Right forelimb (tissue), 1 donor: ENCODE measurements at places on chromosomes 7 and 10.

- DNase-seq = no peak
These were observed 69.0 kb upstream of the WNT16 start for GRCh38 chr7:121259826-121260225.

- DNase-seq = no peak
These were observed 35.2 kb downstream of the LSMEM1 start for GRCh38 chr7:112515989-112516388.

- DNase-seq = peak; percentile 57
These were observed 123.9 kb downstream of the CACNA2D1 start for GRCh38 chr7:82319674-82320118.

GRCh38 chr10:32927750-32928149 is 30.3 kb downstream of the ITGB1 start:
- no peak for DNase-seq

- no peak for DNase-seq
These were observed 30.5 kb downstream of the SHTN1 start for GRCh38 chr10:116974456-116975005.

DNA sequence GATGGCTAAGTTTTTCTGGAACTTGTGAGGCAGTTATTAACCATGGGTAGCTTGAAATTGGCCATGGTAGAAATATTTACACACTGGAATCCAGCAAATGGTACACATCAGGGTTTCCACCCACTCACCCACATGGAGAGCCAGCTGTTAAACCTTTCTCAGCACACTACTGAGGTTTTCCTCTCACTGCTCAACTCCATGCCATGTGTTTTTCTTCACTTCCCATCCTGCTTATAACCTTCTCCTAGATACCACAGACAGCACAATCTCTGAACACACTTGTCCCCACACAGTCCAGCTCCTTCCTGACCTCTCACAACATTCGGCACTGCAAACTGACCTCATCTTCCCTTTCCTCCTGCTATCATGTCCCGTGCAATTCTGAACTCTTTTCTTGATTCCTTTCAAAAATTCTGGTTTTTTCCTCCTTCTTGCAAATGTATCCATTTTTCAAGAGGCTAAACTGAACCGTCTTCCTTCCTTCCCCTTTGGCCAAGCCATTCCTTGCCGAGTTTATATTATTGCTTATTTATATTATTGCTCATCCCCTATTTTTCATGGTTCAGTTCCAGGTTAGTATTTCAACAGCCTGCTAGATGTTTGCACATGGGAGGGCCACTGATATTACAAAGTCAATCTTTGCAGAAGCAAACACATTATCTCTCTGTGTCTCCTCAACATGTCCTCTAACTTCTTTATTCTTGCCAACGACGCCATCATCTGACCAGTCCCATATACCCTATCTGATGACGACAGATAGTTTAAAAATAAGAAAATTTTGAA is 606.4 kb downstream of the SORCS1 start:
- no peak for DNase-seq

GRCh38 chr7:45930967-45931366 is 9.9 kb upstream of the IGFBP3 start:
- DNase-seq = no peak

DNA sequence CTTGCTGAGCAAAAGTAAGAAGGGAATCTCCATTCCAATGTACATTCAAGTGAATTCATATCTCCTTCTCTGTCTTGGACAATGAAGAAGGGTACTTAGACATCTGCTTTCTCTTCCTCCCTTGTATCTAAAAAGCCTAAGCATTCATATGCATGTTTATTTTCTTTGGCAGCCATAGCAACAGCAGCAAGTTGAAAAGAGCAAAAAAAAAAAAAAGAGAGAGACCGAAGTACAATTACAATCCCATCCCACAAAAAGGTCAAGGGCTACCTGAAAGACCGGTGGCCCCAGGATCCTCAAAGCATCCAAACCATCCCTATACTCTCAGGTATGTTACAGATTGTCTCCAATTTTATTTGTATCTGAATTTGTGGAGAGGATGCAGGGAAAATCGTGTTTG is 4.1 kb downstream of the OR2F1 start:
- no peak for DNase-seq

GRCh38 chr7:22625251-22625650 is 101.7 kb upstream of the IL6 start:
- DNase-seq = no peak

DNA sequence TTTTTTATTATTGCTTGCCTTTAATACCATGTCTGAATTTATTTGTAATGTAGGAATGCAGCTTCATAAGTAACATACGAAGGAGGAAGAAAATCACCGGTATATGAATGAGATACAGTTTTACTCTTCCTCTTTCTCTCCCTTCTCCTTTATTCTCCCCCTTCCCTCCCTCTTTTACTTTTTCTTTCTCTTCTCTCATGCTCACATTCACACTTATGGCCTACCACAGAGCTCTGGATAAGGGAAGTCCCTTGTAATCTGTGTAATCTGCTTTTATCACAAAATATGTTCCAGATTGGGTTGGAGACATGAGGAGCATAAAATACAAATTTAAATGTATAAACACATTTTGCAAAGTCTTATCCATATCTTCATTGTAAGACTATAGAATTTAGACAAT is 59.4 kb downstream of the MDFIC start:
- DNase-seq = no peak

DNA sequence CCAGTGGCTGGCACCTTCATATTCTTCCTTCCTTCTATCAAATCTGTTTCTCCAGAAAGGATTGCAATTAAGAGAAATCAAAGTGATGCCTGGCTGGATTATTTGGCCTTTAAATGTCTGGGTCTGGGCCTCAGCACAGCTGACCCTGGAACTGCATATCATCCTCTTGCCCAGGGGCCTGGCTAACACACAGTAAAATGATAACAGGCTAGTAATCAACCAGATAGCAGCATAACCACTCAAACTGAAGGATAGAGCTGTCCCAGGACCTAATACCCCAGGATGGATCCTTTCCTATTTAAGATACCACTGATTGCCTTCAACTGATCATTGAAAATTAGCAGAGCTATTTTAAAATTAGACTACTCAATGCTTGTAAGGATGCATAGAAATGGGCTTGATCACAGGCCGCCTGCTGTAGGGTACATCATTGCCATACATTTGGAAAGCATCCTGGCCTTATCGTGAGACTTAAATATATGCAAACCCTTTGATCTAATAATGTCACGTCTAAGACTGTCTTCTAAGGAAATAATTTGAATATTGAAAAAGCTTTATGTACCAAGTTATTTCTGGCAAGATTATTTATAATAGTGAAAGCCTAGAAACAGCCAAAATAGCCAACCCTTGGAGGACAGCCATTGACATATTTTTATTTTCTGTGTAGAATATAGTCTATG is 144.0 kb upstream of the CHST15 start:
- DNase-seq = no peak

DNA sequence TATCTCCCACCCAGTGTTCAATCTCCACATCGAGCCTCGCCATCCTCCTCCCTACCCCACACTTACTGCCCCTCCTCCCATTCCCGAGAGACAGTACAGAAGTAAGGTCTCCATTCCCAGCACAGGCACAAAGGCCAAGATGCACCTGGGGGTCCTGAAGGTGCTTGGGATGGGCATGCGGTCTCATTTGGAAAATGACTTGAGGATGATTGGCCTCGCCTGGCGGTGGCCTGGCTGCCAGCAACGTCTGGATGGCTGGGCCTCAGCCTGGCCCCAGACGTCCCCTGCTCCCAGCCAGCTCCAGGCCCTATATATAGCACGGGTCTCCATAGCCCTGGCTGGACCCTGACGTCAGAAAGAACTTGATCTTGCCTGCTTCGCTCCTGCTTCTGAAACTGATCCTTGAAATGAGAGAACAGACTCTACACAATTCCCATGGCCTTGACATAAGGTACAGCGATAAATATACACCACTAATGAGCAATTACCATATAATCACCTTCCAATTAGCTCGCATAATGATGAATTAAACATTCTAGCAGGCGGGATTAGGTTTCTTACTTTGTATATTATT is 11.8 kb downstream of the EMX2 start:
- DNase-seq = no peak

DNA sequence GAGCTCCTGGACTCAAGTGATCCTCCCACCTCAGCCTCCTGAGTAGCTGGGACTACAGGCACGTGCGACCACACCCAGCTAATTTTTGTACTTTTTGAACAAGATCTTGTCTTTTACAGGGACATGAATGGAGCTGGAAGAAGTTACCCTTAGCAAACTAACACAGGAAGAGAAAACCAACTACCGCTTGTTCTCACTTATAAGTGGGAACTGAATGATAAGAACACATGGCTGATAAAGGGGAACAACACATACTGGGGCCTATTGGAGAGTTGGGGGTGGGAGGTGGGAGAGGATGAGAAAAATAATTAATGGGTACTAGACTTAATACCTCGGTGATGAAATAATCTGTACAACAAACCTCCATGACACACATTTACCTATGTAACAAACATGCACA is 70.9 kb upstream of the INHBA start:
- DNase-seq = no peak

- DNase-seq = no peak
These were observed 61.2 kb downstream of the C10orf105 start for GRCh38 chr10:71658467-71658745.

DNA sequence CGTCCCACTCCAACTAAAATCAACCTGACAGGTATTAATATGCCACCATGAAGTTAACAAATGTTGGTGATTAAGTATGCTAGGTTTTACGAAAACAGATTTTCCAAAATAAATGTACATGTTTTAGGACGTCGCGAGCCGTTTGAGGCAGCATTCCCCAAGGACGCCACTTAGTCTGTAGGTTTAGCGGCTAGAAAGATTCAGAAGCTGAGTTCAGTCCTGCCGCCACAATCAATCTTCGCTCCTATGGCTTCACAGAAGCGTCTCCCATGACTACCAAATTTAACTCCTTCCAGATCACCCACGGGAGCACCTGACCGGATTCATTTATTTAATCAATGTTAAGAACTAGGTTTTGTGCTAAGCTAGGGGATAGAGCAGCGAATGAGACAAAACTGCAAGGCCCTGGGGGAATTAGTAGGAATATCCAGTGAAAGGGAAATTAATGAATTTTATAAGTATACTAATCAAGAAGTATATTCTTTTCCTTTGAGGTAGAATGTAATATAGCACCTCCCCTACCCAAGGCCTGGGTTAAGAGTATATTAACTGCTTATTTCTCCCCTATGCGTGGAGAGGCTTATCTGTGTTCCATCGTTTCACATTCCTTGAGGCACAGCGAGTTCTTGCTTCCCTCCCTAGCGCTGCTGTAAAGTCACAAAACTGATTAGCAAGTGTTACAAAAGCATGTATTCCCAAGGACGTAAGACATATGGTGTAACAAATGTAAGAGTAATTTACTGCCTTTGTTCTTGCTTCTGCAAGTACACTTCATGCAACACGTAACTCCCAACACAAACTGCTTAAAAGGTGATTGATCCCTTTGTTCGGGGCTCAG is 994 bp upstream of the CYP51A1 start:
- DNase-seq = no peak

- DNase-seq = no peak
These were observed 3.9 kb downstream of the DIP2C start for GRCh38 chr10:685613-686012.

DNA sequence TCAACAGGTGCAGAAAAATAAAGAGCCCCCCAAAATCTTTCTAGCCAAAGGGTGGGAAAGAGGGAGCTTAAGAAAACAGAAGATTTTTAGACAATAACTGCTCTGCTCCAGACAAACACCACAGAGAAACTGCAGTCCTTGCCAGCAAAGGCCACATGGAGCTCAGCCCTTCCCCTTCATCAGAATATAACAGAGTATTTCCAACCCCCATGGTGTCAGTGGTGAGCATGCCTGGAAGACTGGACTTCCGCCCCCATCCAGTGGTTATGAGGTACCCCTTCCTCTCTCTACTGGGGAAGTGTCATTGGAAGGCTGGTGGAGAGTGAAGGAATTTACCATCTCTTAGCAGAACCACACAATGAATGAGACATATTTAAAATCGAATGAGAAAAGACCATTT is 1007.3 kb upstream of the CELF2 start:
- no peak for DNase-seq

- DNase-seq = no peak
These were observed 179.3 kb downstream of the ARHGAP12 start for GRCh38 chr10:31749301-31749700.

DNA sequence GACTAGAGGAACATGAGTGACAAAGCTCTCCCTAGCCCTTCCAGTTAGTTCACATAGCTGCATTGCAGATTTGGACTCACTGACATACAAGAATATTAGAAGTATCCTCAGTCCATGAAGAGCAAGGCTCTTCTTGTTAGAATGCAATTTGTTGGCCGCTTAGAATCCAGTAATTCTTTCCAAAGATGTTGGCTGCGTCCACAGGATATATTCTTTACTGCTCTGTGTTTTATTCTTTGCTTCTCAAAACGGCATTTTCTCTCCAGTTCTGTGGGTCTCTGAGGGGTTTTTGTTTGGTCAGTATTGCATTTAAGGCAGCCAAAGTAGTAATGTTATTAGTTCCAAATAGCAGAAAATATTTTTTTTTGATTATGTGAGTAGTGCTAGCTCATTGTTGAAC is 588.6 kb downstream of the DNAJB9 start:
- DNase-seq = no peak

DNA sequence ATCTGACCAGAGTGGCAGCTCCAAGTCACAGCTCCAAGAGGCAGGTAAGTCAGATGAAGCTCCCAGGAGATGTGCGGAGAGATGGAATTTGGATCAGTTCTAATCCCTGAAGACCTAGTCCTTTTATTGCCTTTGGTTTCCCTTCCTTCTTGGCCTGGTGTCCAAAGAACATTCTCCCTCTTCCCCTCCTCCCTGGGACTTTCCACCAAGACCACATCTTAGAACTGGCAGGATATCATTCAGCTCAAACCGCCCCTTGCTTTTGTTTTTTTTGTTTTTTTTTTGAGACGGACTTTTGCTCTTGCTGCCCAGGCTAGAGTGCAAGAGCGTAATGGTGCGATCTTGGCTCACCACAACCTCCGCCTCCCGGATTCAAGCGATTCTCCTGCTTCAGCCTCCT is 190.8 kb downstream of the GFRA1 start:
- DNase-seq = no peak

GRCh38 chr7:151690606-151691005 is 170.9 kb upstream of the RHEB start:
- no peak for DNase-seq

GRCh38 chr10:117254338-117254737 is 13.4 kb downstream of the SLC18A2 start:
- no peak for DNase-seq

- DNase-seq = peak; percentile 77
These were observed 448 bp upstream of the SRPK2 start for GRCh38 chr7:105389088-105389650.

DNA sequence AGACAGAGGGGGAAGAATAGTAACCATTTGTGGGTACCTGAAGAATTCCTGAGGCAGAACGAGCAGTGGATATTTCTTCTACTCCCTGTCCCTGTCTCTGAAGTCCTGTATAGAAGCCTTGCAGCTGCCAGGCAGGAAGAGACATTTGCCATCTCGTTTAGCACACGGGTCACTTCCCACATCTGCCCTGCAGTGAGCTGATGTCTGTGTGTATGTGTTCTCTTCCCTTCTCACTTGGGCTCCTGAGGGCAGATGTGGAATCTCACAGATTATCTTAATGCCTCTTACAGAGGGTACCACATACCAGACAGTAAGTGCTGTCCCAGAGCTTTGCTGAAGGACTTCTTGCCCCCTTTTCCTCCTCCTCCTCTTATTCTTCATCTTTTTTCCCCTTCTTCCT is 14.1 kb upstream of the TRPV6 start:
- DNase-seq = no peak
